ENCODE measurements at places on chromosomes 12 and 14.
A peak's percentile ranks its signal among the peaks of the same experiment; 100 is the strongest.

DNA sequence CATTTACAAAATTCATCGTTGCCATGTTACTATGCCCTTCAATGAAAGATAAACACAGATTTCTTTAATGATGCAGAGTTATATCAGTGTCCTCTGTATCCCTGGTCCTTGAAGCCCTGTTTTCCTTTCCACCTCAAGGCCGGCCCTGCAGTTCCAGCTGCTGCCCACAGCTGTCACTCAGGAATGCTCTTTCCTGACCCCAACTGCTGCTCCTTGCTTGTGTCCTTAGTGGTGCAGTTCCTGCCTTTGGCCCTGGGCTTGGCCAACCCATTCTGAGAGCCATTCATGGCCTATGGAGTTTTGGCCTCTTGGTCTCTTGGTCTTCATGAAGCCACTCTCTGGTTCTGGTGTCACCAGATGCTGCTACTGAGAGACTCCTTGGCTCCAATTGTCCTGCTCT is 93.1 kb downstream of the GAS2L3 start:
- DNase-seq: no peak

GRCh38 chr14:24436355-24437019 is 6.1 kb downstream of the SDR39U1 start:
- DNase-seq: peak; percentile 56

- no peak for DNase-seq
Observed at GRCh38 chr14:21346532-21347135, 37.2 kb downstream of the SUPT16H start.

DNA sequence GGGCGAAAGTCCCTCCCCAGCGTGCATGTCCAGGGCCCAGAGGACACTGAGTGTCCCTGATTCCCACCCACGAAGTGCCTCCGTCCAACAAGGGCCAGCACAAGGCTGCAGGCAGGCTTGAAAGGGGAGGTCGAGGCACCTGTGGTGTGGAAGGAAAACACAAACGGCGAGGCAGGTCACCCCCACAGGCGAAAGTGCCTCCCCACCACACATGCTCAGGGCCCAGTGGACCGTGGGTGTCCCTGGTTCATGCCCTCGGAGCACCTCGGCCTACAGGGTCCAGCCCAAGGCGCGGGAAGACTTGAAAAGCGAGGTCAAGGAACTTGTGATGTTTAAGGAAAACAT is 370.4 kb downstream of the ALG10 start:
- DNase-seq: no peak

DNA sequence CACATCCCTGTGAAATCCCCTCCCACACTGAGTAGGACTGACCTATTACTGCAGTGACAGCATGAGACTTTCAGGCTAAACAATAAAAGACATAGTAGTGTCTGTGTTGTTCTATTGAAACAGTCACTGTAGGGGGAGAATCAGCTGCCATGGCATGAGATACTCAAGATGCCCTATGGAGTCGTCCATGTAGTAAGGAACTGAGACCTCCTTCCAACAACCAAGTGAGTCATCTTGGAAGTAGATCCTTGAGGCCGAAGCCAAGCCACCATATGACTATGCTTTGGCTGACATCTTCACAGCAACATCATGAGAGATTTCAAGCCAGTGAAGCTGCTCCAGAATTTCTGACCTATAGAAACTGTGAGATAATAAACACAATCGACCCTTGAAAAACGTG is 12.1 kb upstream of the LRP6 start:
- DNase-seq: no peak

GRCh38 chr14:93976477-93977057 is at the start of gene ASB2:
Gene ASB2, minus strand, starts transcription at chr14:93976570. Its CDS starts 12,031 bp downstream, at chr14:93964539.
- no peak for DNase-seq

DNA sequence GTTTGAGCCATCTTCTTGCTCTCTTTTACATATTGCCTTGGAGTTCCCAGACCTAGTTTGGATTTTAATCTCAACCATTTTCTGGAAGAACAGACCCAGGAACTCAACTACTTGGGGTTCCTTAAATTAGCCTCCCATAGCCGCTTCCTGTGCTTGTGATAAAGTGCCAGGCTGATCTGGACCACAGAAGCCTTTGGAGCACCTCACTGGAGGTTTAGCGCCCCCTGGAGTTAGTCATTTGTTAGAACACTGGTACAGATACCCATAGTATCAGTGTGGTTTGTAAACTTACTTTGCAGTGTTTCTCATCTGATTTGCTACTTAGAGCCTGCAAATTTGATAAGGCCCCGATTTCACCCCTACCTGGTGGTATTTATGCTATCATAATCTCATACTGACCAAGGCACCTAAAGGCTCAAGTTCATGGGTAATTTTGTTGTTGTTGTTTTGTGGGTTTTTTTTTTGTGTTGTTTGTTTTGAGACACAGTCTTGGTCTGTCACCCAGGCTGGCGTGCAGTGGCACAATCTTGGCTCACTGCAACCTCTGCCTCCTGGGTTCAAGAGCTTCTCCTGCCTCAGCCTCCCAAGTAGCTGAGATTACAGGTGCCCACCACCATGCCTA is 3.7 kb downstream of the UNC119B start:
- DNase-seq: peak; percentile 80

GRCh38 chr12:39575498-39575875 is 44.1 kb downstream of the ABCD2 start:
- no peak for DNase-seq

DNA sequence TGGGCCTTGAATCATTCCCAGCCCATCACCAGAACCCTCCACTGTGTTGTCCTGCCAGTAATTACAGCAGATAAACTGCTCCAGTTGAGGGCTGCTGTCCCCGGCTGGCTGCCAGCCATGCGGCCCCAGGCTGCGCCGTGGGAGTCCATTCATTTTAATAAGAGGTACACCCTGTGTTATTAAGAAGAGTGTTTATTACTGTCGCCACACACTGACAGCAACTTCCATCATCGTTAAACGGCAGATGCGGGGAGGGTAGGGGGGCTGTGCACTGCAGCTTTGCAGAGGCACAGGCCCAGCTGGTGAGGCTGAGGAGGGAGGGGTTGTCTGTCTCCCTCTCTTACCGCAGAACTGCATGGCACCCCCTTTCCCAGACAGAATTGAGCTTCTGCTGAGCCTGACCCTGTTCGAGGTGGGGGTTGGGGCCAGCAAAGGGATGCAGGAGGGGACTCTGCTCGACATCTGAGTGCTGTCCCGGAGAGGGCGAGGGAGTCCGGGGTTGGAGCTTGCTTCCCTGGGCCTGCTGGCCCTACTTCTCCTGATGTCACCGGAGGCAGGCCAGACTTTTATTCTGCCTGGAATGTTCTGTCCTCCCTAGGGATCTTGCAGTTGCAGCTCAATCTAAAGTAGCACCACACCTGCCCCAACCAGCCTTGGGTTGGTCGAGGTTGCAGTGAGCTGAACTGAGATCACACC is 33.8 kb upstream of the GPATCH2L start:
- DNase-seq: no peak

- DNase-seq: peak; percentile 71
Observed at GRCh38 chr14:101226603-101227425, 323.3 kb upstream of the RTL1 start.

Measured in femur (tissue), 1 donor.